Occipital lobe (tissue), 3 donors: ENCODE measurements at places on chromosomes 13 and 19. TPM values are rescaled to one million over a fixed set of nuclear protein-coding genes. Genes with fewer than 3 reads are reported as not detected.

UBE2L5 gene
- not detected for total RNA-seq

ZIK1 gene
- total RNA-seq, result 33.7 TPM

SHANK1 gene
- total RNA-seq, result 15.9 TPM

TMEM38A gene
- total RNA-seq, result 8.4 TPM

ZNF541 gene
- total RNA-seq, result not detected

CPB2 gene
- total RNA-seq, result not detected

COX6B2 gene
- not detected for total RNA-seq

KLF1 gene
- 0.31 TPM for total RNA-seq

SPRYD7 gene
- 12.0 TPM for total RNA-seq

SMIM7 gene
- 44.5 TPM for total RNA-seq

PABPC3 gene
- not detected for total RNA-seq

NKPD1 gene
- total RNA-seq, result 0.47 TPM

ZNF134 gene
- 41.0 TPM for total RNA-seq

PLIN3 gene
- 12.8 TPM for total RNA-seq

DHRS12 gene
- 5.6 TPM for total RNA-seq

ZNF471 gene
- 18.4 TPM for total RNA-seq

NLRP11 gene
- total RNA-seq, result not detected

KLK3 gene
- total RNA-seq, result not detected

PLA2G4C gene
- total RNA-seq, result 9.7 TPM

TARM1 gene
- not detected for total RNA-seq

BEST2 gene
- total RNA-seq, result 0.16 TPM

ZNF700 gene
- total RNA-seq, result 18.9 TPM

SMIM44 gene
- not detected for total RNA-seq

MBD3L3 gene
- not detected for total RNA-seq

PTGER1 gene
- not detected for total RNA-seq

LMTK3 gene
- 9.5 TPM for total RNA-seq

LHB gene
- total RNA-seq, result not detected

DAZAP1 gene
- total RNA-seq, result 35.7 TPM

ICAM3 gene
- 0.94 TPM for total RNA-seq

MED16 gene
- total RNA-seq, result 17.9 TPM

BCAM gene
- 2.3 TPM for total RNA-seq
